Motor neuron (in vitro differentiated cells): ENCODE measurements at places on chromosomes 12 and 14. TPM values are rescaled to one million over a fixed set of nuclear protein-coding genes. Genes with fewer than 3 reads are reported as not detected.

- ATAC-seq: peak; percentile 74
These were observed at the start of gene GLIPR1L1 for GRCh38 chr12:75334384-75335030. TSS of gene GLIPR1L1 (plus strand) at chr12:75334670. CDS start at chr12:75334729, 59 bp downstream.

GRCh38 chr12:123089140-123089539 lies 61.8 kb downstream of the PITPNM2 start:
- ATAC-seq: no peak

DNA sequence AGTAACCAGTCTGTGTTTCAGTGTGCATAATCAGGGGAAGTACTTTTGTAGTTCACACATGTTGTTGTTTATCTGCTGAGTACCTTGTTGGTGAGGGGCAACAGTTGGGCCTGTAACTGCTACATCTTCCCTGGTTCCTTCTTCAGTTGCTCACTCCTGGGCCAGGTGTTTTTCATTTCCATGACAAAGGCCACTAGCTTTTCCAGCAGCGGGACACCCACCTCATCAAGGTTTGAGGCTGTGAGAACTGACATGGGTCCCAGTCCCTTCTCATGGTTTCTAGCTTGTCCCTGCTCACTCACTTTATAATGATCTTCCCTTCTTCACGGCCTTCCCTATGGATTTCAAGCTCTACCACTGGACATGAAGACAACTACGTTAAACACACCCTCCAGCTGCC lies 1.5 kb upstream of the NOXRED1 start:
- ATAC-seq: no peak

Gene TAS2R43
- 1.8 and 2.3 TPM in 2 replicates for total RNA-seq

DNA sequence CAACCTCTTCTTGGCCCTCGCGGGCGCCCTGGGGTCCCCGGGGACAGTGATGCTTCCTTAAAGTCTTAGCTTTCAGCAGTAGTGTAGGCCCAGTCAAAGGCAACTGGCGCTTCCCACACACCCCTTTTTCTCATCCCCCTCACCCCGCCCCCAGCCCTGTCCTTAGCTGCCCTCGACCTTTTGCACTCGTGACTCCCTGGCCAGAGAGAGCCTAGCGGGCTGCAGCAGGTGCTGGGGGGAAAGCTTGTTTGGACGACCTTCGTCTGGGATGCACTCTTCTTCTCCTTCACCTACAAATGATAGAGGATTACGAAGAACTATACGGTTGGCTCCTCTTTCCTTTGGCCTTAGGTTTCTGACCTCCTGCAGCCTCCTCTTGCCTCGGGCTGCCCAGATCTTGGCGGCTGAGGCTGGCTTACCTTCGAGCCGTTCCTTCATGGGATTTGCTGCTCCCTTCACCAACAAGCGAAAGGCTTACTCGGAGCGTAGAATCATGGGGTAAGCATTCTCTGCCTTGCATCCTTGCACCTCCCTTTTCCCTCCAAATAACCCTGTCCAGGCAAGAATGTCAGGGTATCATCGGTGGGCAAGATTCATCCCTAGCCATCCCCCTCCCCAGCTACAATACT lies 815 bp downstream of the COQ10A start:
- ATAC-seq: no peak

Gene DPPA3
- total RNA-seq: not detected in 2 replicates
